Fibroblast of gingiva (primary cell): ENCODE measurements at places on chromosomes 11 and 22.
A peak's percentile ranks its signal among the peaks of the same experiment; 100 is the strongest.

GRCh38 chr22:31829505-31829904, 75.7 kb downstream of the DEPDC5 start:
- peak; percentile 60 for DNase-seq

- DNase-seq = no peak
These were observed 91.5 kb downstream of the RSF1 start for GRCh38 chr11:77729063-77729462.

DNA sequence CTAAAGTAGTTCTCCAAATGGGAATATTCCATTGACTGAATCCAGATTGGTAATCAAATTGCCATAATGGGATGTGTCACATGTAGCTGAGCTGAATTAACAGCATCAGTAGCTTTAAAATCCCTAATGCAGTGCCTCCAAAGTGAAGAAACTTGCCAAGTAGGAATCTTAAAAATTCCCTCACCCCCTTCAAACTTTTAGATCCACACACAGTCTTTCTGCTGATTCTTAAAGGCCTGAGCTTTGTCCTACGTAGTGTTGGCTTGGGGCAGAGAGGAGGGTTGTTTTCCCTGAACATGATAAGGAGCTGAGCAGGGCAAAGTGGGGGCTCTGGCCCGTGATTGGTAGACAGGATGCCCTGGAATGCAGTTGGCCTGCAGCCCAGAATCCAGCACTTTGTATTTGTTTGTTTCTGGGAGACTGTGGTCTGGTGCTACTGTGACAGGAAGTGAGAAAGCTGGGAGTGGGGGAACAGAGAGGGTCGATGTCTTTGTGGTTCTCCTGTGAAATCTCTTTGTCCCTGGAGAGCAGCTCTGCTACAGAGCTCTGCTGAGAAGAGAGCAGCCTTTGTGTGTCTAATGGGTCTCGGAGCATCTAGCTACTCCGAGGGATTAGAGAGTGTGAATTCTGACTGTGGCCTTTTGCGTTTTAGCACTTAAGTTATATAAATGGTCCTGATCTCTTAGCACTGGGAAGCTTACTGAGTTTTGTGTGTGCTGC, 16.9 kb downstream of the CTNND1 start:
- DNase-seq = peak; percentile 95

GRCh38 chr11:134667175-134667500, 255.1 kb upstream of the B3GAT1 start:
- no peak for DNase-seq

- no peak for DNase-seq
These were observed 1.3 kb upstream of the ZDHHC8 start for GRCh38 chr22:20130319-20130718.

- DNase-seq = no peak
These were observed 2.1 kb upstream of the MTFP1 start for GRCh38 chr22:30423301-30423958.

GRCh38 chr11:133234883-133235282, 297.4 kb downstream of the OPCML start:
- no peak for DNase-seq

DNA sequence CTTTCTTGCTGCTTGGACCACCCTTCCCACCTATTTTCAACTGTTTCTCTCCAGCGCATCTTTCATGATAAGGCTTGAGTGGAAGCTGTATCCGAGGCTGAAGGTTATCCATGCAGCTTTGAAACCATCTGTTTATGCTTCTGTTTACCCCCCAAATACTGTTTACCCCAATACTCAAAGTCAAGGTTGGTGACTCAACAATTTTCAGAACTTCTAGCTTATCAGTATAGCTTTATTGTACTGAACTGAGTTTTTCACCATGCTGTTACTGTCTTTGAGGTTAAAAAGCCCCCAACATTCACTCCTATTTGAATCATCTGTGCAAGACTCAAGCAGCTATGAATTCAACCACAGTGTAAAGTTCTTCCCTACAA, 1.1 kb upstream of the CABIN1 start:
- DNase-seq = no peak

DNA sequence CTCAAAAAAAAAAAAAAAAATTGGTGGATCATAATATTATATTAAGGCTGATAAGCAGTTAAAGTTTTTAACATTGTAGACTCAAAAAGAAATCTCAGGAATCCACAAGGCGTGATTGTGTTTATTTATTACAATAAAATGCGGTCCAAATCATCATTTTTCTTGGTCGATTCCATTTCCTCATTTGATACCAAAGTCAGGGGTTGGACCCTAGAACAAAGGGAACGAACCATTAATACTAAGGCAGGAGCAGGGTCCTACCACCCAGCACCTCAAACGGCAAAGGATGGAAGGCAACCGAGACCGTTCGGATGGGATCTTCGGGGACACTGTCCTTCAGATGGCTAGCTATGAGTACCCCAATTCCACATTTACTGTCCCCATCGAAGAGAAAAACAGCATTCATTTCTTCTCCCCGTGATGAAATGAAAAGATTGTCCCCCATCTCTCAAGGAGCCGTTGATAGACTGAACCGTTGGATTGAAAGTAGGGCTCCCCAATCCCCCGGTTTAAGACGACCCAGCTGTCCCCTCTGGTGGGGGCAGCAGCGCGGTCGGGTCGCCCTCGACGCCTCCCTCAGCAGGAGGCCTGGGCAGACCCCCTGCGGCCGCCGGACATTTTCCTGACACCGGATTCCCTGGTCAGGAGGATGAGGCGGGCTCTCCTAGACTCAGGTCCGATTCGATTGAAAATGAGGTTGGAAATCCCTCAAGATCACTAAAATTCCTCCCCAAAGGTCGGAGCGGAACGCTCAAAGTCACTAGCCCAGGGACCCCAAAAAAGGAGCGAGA, 607 bp downstream of the DMC1 start:
- no peak for DNase-seq

DNA sequence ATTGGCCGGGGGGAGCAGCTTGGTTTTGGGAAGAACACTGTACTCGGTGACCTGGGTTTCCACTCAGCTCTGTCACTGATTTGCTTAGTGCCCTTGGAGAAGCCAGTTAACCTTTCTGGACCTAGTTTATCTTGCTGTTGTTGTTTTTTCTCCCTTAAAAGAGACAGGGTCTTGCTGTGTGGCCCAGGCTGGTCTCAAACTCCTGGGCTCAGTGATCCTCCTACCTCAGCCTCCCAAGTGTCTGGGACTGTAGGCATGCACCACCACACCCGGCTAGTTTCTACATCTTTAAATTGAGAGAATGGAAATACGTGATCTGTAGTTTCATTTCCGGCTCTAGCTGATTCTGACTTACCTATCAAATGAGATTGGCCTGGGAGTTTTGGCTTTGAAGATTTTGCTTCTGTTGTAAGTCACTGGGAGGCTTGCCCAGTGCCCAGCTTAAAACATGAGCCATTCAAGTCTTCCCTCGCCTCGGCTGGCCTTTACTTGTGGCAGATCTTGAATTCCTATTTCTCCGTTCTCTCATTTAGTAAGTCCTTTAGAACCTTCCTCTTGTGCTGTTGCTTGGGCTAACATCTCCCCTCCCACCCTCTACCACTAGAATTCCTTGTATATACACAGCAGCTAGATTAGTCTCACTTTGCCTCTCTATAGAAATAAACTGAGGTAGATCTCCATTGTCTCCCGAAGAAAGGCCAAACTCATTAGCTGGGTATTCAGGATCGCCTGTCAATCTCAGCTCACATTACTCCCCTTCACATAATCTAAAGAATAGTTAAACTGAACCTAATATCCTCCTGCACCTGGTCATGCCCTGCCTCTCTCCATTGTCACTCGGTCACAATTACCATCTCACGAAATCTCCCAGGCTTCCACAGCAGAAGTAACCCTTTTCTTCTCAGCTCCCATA, 87.7 kb upstream of the SLC25A18 start:
- no peak for DNase-seq

GRCh38 chr11:63536669-63537292, at the start of gene PLAAT4:
Gene PLAAT4, plus strand, starts transcription at chr11:63536808. Its CDS starts 61 bp downstream, at chr11:63536869.
- peak; percentile 54 for DNase-seq

DNA sequence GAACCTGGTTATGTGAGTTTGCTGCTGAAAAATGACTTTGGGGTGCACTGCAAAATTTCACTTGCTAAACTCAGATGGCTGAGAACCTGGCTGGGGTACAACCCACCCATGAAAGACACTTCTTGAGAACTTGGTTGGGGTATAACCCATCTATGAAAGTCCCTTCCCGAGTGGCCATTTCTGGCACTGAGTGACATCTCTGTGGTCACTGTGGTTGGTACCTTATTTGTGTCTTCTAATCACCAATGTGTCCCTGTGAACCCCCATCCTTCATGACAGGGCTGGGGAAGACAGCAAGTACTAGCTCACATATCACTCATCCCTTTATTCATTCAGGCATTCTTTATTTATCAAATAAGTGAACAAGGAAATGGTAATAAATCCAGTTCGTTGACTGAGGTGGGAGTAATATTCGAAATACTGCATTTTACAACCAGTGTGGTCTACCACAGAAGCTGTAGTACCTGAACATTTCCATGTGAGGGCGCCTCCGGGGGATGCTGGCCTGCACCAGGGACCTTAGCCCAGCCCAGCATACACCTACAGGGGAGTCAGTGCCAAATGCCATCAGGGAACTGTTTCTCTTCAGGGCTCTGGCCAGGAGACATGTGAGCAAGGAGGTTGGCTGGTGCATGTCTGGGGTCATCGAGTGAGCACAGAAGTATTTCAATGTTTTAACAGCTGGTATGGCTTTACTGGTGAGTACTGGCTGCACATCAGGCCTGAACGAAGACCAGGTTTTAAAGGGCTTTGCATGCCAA, 122.1 kb downstream of the CSNK2A3 start:
- no peak for DNase-seq

- DNase-seq = no peak
These were observed 139.3 kb downstream of the CADM1 start for GRCh38 chr11:115364896-115365295.

- DNase-seq = no peak
These were observed 557.2 kb downstream of the BUD13 start for GRCh38 chr11:116215471-116216113.

DNA sequence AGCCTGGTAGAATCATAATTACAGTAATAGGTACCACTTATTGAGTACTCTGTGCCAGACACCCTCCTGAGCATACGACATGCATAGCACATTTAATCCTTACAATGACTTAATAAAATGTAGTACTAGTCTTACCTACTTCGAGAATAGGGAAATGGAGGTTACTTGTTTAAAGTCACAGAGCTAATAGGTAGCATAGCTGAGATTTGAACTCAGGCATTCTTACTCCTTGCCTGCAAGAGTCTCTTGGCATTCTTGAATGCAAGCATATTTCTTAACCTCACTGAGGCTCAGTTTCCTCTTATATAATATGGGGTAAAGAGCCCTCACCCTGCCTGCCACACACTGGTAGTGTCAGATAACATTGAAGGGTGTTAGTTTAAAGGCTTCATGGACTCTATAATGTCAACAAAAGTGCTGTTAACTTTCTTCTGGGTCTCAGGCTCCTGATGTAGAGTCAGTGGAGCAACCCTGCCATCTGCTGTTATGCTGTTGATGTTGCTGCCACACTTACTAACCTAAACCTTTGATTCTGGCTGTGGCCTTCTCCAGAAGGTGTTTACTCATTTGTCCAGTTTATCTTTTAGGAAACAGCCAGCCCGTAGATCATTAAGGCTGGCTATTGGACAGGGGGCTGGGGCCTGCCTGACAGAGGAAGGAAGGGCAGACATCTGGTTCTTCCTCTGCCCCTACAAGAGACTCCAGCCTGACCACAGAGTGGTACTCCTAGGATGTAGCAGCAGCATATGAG, 18.9 kb downstream of the LIMK2 start:
- peak; percentile 74 for DNase-seq

DNA sequence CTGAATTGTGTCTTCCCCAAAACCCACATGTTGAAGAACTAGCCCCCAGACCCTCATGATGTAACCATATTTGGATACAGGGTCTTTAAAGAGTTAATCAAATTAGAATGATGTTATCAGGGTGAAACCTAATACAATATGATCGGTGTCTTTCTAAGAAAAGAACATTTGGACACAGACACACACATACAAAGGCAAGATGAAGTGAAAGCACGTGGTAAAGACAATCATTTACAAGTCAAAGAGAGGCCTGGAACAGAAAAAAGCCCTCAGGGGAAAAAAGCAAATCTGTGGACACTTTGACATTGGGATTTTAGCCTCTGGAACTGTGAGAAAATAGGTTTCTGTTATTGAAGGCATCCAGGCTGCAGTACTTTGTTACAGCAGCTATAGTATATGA, 733.4 kb downstream of the JRKL start:
- no peak for DNase-seq

GRCh38 chr11:130110339-130111108, 40.8 kb downstream of the APLP2 start:
- no peak for DNase-seq

GRCh38 chr11:122197066-122197987, 81.3 kb upstream of the BLID start:
- DNase-seq = peak; percentile 95

GRCh38 chr11:73072935-73073481, 69.1 kb downstream of the FCHSD2 start:
- DNase-seq = peak; percentile 30

- DNase-seq = no peak
These were observed 28.1 kb upstream of the CREB3L1 start for GRCh38 chr11:46249103-46249937.

- no peak for DNase-seq
These were observed 106.3 kb upstream of the TEAD1 start for GRCh38 chr11:12567746-12568460.

DNA sequence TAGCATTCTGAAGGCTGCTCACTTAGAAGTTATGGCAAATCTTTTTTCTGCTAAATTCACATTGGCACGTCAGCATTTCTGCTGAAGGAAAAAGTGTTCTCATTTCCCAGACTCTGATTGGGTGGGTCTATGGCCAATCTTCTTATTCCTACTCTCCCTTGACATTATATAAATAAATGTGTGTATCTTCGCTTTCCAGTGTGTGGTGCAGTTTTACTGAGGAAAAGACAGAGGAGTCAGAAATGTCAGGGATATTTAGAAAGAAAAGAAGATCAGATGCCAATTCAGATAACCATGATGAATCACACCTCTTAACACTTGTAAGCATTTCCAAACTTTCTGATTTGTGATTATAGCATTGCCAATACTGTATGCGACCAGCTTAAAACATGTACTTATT, 3.2 kb upstream of the BDNF start:
- DNase-seq = peak; percentile 26

DNA sequence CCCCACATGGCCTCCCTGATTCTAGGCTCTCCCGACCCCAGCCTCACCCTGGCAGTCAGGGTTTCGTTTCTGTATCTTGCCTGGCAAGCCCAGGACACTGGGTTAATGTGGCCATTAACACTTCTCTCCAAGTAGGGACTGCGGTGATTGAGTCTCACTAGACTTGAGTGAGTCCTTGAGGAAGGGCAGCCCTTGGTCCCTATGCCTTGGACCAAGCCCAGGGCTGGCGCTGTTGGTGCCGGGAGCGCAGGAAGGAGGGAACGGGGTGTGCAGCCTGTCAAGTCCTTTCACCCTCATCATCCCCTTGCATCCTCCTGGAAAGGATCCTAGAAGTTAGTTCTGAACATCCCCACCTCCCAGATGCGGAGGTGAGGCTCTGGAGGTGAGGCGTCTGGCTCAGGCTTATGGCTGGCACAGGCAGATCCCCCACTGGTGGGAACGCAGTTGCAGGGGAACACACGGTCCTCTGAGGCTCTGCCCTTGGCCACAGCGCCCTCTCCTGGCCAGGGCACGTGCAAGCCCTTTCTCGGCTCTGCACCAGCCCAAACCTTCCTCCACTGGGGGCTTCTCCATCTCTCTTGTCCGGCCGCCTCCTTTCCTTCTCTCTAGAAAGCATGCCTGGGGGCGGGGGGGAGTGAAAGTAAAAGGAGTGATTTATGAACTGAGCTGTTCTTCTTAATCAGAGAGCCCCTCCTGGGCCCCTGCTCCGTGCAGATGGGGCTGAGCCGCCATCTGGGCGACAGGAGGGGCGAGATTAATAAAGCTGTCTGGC, 56.7 kb downstream of the TP53I11 start:
- peak; percentile 13 for DNase-seq
